Activated T-helper 1 cell treated with anti-CD3 and anti-CD28 coated beads, Interleukin-2, amount 50 U/mL, for 16 hours (primary cell): ENCODE measurements at places on chromosomes 7 and 10.

- DNase-seq, result no peak
Observed at GRCh38 chr10:96746503-96746902, 26.2 kb upstream of the PIK3AP1 start.

DNA sequence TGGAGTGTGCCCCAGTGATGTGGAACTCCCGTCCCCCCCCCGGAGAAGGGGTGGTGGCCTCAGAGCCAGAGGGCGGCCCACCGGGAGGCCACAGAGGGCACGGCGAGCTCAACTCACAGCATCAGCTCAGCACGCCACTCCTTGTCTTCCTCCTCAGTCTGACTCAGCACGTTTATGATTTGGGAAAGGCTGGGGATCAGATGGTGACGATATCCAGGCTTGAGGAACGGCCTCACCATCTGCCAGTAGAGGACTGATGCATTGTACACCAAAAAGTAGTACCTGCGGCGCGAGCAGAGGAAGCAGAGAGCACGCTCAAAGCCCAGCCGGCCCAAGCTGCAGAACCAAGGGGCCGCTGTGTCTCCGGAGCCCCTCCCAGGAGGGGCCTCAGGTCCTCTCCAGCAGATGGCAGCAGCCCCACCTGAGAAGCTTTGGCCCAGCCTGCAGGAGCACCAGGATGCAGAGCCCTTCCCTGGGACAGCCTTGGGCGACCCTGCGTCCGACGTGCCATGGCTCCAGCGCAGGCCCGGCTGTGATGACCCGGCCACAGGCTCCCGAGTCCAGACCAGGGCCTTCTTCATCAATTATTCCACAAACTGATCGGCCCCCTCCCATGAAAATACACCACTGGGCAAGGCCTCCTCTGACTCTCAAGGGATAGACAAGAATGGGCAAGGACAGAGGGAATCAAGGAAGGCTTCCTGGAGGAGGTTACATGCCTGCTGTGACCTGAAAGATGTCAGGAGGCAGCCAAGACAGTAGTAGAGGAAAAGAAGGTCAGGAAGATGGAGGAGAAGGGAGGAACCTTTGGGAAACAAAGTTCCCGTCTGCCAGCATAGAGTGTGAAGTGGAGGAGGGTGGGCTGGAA lies 3.7 kb downstream of the CFAP46 start:
- DNase-seq, result no peak

DNA sequence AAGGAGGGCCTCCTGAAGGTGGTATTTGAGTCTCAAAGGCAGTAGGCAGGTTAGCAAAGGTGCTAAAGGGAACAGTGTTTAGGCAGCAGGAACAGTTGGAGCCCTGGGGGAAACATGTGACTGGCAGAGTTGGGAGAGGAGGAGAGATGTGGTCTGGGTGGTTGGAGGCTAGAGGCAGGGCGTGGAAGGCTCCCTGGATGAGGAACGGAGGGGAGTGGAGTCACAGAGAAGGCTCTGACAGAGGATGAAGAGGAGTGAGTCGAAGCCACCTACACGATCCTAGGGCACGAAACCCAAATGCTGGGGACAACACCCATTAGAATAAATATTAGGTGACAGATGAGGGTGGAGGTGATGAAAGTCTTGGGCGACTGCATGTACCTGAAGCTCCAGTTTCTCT lies 19.6 kb upstream of the MGMT start:
- no peak for DNase-seq

- no peak for DNase-seq
Observed at GRCh38 chr10:49594594-49594993, 15.5 kb upstream of the SLC18A3 start.

- no peak for DNase-seq
Observed at GRCh38 chr7:99398891-99399445, 9.4 kb downstream of the PDAP1 start.

GRCh38 chr10:106959521-106959920 lies 205.0 kb downstream of the SORCS1 start:
- no peak for DNase-seq

DNA sequence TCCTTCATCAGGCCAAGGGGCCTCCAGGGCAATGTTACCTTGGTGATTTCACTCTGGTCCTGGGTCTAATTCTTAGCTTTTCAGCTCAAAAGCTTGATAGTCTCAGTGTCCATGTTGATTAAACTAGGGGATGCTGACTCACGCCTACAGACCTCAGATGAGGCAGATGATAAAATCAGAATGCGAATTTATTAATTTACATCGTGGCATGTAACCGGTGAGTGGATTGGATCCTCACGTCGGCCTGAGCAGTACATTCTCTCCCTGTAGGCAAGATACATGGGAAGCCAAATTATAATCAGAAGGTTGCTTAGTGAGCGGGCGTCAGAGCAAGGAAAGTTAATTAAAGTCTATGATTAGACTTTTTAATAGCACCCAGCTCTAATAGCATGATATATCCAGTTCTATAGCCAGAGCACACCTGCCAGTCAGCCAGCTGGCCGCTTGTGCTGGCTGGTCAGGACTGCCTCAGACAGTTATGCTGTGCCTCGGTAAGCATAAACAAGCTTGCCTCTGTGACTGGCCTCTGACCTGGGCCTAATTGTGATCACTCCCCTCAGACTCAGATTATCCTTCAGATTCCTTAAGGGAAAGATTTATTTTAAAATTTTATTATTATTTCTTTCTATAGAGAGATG lies 20.2 kb upstream of the CPA5 start:
- DNase-seq, result no peak

DNA sequence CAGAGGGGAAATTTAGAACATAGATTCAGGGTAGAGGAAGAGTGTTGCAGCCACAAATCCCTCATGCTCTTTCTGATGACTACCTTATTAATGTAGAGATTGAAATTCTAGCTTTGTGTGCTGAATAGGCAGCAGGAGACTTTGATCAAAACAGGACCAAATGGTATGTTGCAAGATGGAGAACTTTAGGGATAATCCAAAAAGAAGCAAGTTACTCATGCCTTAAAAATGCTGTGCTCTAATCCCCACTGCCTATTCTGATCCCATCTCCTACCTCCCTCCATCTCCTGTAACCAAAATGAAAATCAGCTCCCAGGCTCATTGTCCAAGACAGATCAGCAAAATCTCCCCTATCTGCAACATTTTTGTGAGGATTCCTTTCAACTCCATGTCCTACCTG lies 31.3 kb downstream of the CH25H start:
- no peak for DNase-seq

DNA sequence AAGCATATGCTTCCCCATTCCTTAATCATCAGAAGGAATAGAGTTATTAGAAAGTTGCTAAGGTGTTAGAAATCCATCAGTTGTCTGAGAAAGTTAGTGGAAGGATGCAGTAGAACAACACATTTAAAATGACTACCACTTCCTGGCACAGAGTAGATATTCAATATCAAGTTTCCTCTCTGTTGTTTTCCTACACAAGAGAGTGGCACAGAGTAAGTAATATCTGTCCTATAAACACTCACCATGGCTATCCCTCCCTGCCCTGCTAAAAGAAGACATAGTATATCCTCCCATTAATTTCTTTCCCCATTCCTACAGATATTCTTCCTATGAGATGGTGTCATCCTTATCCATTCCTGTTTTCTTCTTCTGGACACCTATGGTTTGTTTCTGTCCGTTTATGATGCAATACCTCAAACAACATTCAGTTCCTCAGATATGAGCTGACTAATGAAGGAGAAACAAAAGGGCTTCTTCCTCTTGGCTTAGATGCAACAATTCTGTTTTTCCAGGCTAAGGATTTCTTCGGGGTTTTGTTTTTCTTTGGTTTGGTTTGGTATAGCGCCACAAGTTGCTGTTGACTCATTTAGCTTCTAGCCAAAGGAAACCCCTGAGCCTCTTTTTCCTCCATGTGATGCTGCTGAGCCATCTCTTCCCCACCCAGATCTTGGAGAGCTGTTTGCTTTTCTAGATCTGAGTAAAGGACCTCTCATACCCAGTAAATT lies 32.9 kb upstream of the BPGM start:
- DNase-seq, result no peak

GRCh38 chr7:123494193-123494796 lies 40.1 kb downstream of the IQUB start:
- no peak for DNase-seq

DNA sequence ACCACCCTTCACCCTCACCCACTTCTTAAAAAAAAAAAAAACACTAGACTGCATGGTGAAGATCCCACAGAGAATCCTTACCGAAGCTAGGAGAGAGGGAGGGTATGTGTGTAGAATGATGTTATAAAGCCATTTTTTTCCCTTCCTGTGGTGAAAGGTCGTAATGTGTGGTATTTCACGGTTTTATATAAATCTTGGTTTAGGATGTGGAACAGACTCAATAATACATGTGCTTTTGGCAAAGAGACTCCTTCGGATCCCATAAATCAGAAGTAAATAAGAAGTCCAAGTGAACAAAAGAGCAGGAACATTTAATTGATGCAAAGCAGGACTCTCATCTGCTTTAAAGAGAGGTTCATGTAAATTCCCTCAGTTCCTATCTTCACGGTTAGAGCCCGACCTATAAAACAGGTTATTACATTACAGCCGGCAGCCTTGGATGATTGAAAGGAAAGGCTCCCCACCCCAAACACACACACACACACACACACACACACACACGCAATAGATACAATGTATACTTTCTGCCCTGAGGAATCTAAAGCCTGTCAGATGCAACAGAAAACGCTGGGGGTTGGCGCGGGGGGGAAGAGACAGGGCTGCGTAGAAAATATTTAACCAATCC lies 8.8 kb downstream of the DLX5 start:
- DNase-seq, result no peak

- DNase-seq, result no peak
Observed at GRCh38 chr10:58817201-58817846, 304.7 kb downstream of the BICC1 start.

- no peak for DNase-seq
Observed at GRCh38 chr10:73586583-73586984, 4.6 kb downstream of the USP54 start.

DNA sequence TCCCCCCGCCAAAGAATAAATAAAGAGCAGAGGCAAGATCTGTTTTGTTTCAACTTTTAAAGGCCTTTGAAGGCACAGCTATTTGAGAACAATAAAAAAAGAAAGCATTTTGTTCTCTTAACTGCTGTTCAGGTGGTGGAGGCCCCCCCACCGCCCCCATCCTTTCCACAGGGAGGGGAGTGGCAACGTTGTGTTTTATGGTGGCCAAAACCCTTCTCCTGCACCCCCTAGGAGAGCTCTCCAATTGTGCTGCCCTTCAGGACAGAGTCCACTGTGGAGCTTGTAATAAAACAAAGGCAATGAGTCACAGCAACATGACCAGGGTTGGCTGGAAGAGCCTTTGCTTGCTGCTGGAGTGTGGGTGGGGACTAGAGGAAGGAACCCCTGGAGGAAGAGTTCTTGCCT lies 987.9 kb downstream of the KCNMA1 start:
- DNase-seq, result no peak

DNA sequence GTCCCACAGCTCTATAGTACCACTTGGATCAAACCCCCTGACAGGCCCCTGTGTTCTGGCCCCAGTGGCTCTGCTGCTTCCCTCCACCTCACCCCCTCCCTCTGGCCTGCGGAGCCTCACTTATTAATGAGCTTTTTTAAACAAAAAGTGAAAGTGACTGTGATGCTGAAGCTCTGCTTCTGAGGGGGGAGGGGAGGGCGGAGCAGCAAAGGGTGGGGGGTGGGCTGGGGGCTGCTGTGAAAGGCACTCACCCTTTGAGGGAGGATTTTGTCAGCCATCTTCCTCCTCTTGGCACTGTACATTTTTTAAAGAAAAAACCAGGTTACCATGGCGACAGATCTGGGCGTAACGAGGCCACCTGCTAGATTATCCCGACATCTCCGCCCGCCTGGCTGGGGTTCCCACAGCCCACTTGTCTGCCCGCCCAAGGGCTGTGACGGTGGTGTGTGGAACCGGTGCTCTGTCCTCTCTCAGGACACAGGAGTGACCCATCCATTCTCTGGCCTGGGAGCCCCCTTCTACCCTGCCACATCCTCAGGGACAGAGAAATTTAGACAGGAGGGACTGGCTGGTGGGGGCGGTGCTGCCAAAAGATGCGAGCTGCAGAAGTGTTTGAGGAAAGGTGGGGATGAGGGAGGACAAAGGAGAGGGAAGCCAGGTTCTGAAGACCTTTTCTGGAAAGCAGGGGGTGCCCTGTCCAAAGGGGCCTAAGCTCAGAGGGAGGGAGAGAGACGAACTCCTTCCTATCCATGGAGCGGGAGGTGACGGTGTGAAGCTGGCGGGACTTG lies 4.9 kb downstream of the SMARCD3 start:
- DNase-seq, result no peak

DNA sequence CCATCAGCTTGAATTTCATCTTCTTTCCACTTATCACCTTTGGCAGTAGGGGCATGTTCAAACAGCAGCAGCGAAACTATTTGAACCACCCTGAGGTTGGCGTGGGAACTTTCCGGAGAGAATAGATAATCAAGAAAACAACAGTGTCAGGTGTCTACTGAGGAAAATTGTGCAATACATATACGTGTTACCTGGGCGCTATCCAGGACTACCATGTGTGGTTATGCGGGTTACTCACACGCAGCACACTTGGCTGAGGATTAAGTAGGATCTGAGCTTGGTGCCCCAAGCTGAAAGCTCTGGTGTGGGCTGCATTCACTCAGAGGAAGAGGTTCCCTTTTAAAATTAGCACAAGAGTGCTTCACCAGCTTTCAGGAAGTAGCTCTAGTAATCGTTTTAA lies 8.8 kb upstream of the ABI1 start:
- no peak for DNase-seq

DNA sequence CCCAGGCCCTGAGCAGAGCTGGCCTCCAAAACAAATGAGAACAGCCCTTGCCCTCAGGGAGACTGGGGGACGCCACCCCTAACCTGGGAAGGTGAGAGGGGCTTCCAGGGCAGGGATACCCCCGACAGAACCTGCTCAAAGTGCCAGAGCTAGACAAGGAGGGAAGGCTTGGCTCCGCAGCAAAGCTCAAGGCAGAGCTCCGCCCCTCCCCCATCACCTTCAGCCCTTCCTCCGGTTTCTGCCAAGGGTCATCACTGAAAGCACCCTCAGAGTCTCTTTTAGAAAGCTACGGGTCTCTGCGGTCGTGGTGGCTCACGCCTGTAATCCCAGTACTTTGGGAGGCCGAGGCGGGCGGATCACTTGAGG lies 73.4 kb upstream of the CUX1 start:
- DNase-seq, result no peak

DNA sequence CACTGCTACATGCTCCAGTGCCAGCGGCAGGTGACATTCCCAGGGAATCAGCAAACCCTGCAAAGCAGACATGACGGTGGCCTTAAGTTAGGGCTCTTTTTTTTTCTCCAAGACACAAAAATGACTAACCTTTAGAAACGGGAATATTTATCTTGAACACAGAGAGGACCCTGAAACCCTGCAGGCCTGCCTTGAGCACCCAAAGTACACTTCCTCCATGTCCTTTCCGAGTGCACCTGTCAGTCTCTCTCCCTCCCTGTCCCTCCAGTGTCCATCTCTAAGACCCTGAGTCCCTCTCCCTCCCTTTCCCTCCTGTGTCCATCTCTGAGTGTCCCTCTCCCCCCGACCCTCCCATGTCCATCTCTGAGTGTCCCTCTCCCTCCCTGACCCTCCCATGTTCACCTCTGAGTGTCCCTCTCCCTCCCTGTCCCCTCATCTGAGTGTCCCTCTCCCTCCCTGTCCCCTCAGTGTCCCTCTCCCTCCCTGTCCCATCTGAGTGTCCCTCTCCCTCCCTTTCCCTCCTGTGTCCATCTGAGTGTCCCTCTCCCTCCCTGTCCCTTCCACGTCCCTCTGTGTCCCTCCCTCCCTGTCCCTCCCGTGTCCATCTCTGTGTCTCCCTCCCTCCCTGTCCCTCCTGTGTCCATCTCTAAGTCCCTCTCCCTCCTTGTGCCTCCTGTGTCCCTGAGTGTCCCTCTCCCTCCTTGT lies 51.2 kb upstream of the CAMK2B start:
- DNase-seq, result no peak

- no peak for DNase-seq
Observed at GRCh38 chr7:155422151-155422550, 35.8 kb upstream of the EN2 start.
